Immature natural killer cell (primary cell): ENCODE measurements at places on chromosomes 2 and 18. TPM values are rescaled to one million over a fixed set of nuclear protein-coding genes. Genes with fewer than 3 reads are reported as not detected.

- DNase-seq: no peak
- H3K27me3 ChIP-seq: no peaks in the 10 kb centered on the region
- H3K27ac ChIP-seq: no peak overlapping the region
Observed at GRCh38 chr2:241649927-241650326, 12.4 kb downstream of the ATG4B start.

- no peaks in the 10 kb centered on the region for H3K36me3 ChIP-seq
- H3K27ac ChIP-seq: no peak overlapping the region
- H3K4me3 ChIP-seq: no peak overlapping the region
- DNase-seq: no peak
- H3K27me3 ChIP-seq: peaks cover 2% of the 10 kb centered on the region
Observed at GRCh38 chr2:108937367-108938017, 51.5 kb downstream of the EDAR start.

CCDC88A gene
- 1.4 TPM for polyA plus RNA-seq

PLGLB2 gene
- polyA plus RNA-seq: not detected

DNA sequence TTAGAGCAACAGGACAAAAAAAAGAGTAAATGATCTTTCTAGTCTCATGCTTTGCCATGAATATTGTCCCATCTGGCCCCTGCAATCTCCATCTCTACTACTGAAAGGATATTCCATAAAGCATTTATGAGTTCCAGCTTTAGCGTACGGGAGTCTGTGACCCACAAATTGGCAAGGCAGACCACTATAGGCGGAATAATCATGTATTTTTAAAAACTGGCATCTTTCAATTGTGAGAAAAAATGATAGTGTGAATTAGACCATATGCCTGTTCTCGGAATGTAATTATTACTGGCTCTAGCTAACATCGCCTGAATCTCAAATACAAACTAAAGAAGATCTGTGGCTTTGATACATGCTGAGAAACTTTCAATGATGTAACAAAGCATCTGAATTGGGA is 738.1 kb upstream of the NXPH2 start:
- no peak for DNase-seq
- H3K36me3 ChIP-seq: no peaks in the 10 kb centered on the region
- H3K4me1 ChIP-seq: no peaks in the 10 kb centered on the region
- H3K27me3 ChIP-seq: no peaks in the 10 kb centered on the region

GRCh38 chr2:37737507-37737906 is 66.1 kb upstream of the CDC42EP3 start:
- no peak for DNase-seq
- H3K4me1 ChIP-seq: peaks cover 9% of the 10 kb centered on the region
- H3K4me3 ChIP-seq: no peak overlapping the region

PLCD4 gene
- polyA plus RNA-seq: 0.71 TPM

GRCh38 chr2:120222186-120223033 is 790 bp downstream of the TMEM185B start:
- H3K27ac ChIP-seq: peak overlapping the region; percentile 81
- DNase-seq: no peak
- H3K4me3 ChIP-seq: peak overlapping the region; percentile 87
- peaks cover 59% of the 10 kb centered on the region for H3K4me1 ChIP-seq

- H3K4me3 ChIP-seq: no peak overlapping the region
- no peaks in the 10 kb centered on the region for H3K36me3 ChIP-seq
- no peak for DNase-seq
- no peaks in the 10 kb centered on the region for H3K4me1 ChIP-seq
- no peak overlapping the region for H3K27ac ChIP-seq
Observed at GRCh38 chr2:196431076-196431475, 208.4 kb upstream of the CCDC150 start.

CELF4 gene
- polyA plus RNA-seq: not detected

PCARE gene
- polyA plus RNA-seq: not detected

DNA sequence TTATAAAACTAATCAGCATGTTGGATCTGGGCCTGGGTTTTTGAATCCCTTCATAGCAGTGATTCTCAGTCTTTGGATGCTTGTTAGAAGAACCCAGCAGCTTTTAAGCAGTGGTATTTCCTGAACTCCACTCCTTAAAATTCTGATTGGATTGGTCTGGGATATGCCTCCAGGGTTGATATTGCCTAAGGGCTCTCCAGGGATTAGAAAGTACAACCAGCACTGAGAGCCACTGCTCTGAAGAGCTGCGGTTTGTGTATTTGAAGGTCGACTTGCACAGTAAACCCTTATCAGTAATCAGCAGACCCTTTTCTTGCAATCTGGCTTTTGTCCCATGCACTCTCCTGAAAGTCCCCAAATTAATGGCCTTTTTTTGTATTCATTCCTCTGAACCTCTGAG is 17.0 kb upstream of the RBMS1 start:
- H3K4me3 ChIP-seq: no peak overlapping the region
- no peak for DNase-seq
- no peak overlapping the region for H3K27ac ChIP-seq
- peaks cover 2% of the 10 kb centered on the region for H3K27me3 ChIP-seq

BCL11A gene
- polyA plus RNA-seq: 0.29 TPM

MOGAT1 gene
- polyA plus RNA-seq: not detected

GRCh38 chr18:26550998-26551694 is 2.8 kb upstream of the KCTD1 start:
- H3K27ac ChIP-seq: no peak overlapping the region
- no peaks in the 10 kb centered on the region for H3K36me3 ChIP-seq
- peaks cover 22% of the 10 kb centered on the region for H3K27me3 ChIP-seq
- H3K4me1 ChIP-seq: peaks cover 19% of the 10 kb centered on the region
- DNase-seq: no peak

DNA sequence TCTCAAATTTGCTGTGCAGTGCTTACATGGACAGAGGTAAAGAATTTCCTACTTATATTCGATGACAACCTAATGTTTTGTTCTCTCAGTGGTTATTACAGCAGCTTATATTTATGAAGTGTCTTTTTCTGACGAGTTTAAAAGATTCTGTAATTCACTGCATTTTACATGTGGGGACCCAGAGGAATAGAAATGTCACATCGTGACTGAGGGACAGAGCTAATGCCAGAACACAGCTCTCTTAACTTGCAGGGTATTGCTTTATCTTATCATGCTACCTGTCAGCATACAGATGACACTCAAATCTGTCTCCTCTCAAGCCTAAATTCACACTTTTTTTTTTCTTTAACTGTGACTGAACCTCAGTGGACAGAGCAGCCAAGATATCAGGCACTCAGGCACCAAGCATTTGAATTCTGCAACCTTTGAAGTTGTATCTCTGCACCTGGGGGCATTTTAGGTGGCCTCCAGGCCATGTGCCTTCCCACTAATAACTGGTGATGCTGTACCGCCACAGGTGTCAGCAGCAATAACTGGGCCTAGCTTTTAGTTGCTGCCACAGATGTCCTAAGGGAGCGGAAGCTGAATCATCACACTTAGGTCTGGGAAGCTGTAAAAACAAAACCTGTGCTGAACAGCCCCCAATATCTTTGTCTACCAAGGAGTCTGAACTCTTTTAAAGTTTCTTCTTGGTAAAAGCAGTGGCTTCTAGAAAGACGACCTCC is 315.8 kb upstream of the NRP2 start:
- no peak for DNase-seq
- H3K4me3 ChIP-seq: no peak overlapping the region
- H3K27me3 ChIP-seq: no peaks in the 10 kb centered on the region
- H3K36me3 ChIP-seq: no peaks in the 10 kb centered on the region

GRCh38 chr2:39852831-39853230 is 73.8 kb upstream of the THUMPD2 start:
- H3K36me3 ChIP-seq: no peaks in the 10 kb centered on the region
- no peaks in the 10 kb centered on the region for H3K27me3 ChIP-seq
- H3K4me1 ChIP-seq: peaks cover 17% of the 10 kb centered on the region
- no peak overlapping the region for H3K4me3 ChIP-seq

DNA sequence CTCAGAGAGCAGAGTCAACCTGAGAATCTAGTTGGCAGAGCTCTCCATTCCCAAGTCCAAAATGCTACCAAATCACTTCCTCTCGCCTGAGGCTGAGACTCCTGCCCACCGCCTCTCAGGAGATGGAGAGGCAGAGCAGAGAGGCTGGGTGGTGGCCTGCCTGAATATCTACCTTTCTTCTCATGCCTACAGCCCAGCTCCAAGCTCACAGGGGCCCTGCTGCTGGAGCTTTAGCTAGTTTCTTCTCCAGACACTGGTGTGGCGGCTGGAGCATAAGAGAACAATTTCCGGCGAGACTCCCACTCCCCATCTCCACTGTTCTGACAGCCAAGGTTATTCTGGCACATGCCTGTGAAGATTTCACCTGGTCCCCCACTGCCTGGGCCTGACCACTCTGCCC is 8.1 kb upstream of the CYP26B1 start:
- no peak overlapping the region for H3K4me3 ChIP-seq
- no peak for DNase-seq
- peaks cover 10% of the 10 kb centered on the region for H3K27me3 ChIP-seq
- H3K36me3 ChIP-seq: no peaks in the 10 kb centered on the region
- H3K4me1 ChIP-seq: no peaks in the 10 kb centered on the region

LRRTM4 gene
- polyA plus RNA-seq: not detected

LTBP1 gene
- 0.58 TPM for polyA plus RNA-seq

DNA sequence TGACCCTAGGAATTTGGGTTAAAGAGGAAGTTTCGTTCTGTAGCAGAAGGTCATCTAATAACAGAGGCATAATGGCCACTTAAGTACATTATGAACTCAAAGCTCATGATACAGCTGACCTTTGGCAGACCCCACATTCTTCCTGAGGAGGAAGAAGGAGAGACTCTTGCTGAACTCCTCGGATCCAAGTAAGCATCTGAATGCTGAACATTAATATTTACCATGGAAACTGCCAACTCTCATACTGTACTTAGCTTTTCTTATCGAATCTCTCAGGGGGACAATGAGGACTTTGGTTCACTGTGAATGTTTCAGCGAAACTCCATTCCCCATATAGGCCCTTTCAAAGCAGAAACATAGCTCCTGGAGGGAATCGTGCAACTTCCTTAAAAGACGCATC is 781.4 kb upstream of the GYPC start:
- H3K27ac ChIP-seq: no peak overlapping the region
- DNase-seq: no peak
- no peaks in the 10 kb centered on the region for H3K27me3 ChIP-seq
- H3K4me1 ChIP-seq: no peaks in the 10 kb centered on the region

ITPRIPL1 gene
- 17.2 TPM for polyA plus RNA-seq

DNA sequence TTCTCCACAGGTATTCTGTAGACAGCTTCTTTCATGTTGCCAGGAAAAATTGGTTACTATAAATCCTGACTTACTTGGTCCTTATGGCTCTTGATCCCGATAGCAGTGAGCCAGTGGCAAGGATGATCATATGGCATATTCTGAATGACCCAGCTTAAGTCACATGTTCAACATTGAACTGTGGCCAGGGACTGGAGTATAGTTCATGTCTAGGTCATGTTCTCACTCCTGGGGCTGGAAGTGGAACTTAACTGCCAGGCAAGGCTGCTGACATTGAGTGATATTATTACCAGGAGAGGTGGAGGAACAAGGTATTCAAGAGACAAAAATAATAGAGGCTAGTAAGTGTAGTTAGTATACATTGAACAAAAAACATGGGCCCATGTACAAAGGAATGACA is 26.2 kb downstream of the R3HDM1 start:
- H3K27ac ChIP-seq: no peak overlapping the region
- H3K36me3 ChIP-seq: peaks cover 2% of the 10 kb centered on the region
- no peak overlapping the region for H3K4me3 ChIP-seq
- peaks cover 3% of the 10 kb centered on the region for H3K27me3 ChIP-seq

LIPT1 gene
- polyA plus RNA-seq: 11.6 TPM

DNA sequence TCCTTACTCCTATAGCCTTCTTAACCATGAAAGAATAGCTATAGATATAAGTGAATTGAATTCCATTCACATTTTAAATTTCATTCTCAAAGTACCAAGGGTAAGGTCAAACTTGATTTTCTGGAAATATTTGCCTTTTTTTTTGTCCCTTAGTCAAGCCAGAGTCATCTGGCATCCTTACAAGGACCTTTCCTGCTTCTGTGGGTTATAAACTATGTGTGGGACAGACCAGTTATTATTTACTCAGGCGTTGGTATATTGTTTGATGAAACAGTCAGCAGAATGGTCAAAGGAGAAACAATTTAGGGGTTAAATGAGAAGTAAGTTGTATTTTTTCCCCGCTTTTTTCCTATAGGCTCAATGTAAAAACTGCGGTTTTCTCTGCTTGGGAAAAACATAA is 1103.2 kb upstream of the ZEB2 start:
- no peaks in the 10 kb centered on the region for H3K4me1 ChIP-seq
- H3K36me3 ChIP-seq: no peaks in the 10 kb centered on the region
- H3K4me3 ChIP-seq: no peak overlapping the region
- H3K27ac ChIP-seq: no peak overlapping the region

NFE2L2 gene
- 41.2 TPM for polyA plus RNA-seq

BAZ2B gene
- polyA plus RNA-seq: 32.2 TPM

DNA sequence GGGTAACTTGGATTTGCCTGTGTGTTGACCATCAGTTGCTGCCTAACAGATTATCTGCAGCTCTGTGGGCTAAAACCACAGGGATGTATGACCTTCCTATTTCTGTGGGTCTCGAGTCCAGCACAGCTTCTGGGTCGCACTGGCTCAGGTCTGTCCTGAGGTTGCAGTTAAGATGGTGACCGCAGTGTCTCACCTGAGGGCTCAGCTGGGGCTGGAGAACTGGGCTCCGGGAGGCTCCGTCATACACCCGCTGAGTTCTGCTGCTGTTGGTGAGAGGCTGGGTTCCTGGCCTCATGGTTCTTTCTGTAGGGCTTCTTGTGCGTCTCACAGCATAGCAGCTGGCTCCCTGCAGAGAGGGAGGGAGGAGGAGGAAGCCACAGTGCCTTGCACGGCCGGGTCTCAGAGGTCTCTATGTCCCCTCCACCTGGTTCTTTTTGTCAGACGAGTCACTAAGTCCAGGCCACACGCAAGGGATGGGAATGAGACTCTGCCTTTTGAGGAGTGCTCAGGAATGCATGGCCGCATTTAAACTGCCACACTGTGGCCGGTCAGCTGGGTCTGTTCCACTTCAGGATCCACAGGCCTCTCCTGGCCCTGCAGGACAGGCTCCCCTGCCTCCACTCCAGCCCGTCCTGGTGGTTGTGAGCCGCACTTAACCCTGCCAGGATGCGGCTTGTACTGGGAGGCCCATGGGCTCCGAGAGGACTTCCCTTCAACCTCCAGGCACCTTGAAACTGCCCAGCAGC is 67.2 kb downstream of the ADI1 start:
- H3K4me3 ChIP-seq: no peak overlapping the region
- no peak for DNase-seq
- no peaks in the 10 kb centered on the region for H3K4me1 ChIP-seq
- peaks cover 19% of the 10 kb centered on the region for H3K36me3 ChIP-seq
- H3K27ac ChIP-seq: no peak overlapping the region

- H3K36me3 ChIP-seq: no peaks in the 10 kb centered on the region
- H3K27ac ChIP-seq: peak overlapping the region; percentile 91
- H3K27me3 ChIP-seq: peaks cover 9% of the 10 kb centered on the region
- H3K4me1 ChIP-seq: peaks cover 38% of the 10 kb centered on the region
- peak overlapping the region; percentile 98 for H3K4me3 ChIP-seq
- DNase-seq: no peak
Observed at GRCh38 chr2:85594715-85595300, 737 bp upstream of the RNF181 start.

MAL gene
- 1.6 TPM for polyA plus RNA-seq

CCBE1 gene
- 0.03 TPM for polyA plus RNA-seq

FAM237A gene
- not detected for polyA plus RNA-seq

DNA sequence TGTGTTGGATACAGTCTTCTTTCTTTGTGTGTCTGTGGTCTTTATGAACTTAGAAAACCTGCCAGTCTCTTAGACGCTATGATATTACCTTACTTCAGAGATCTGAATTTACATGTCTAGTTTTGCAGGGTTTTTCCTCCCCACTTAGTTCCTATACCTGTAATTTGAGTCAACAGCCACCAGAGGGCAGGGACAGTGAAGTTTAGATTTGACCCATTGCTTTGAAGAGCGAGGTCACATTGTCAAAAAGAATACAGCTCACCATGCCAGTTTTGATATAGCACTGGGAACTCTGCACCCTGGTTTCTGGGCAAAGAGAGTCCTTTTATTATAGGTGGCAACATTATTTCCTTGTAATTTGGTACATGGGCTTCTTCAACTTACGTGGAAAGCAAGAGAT is 102.3 kb downstream of the MAPK4 start:
- H3K4me1 ChIP-seq: no peaks in the 10 kb centered on the region
- H3K4me3 ChIP-seq: no peak overlapping the region
- H3K27ac ChIP-seq: no peak overlapping the region
